AG04449 (cell line): ENCODE measurements at places on chromosomes 13 and 19.

- no peak for DNase-seq
Observed at GRCh38 chr19:1453525-1454364, 3.8 kb downstream of the APC2 start.

GRCh38 chr13:59409634-59410200 lies 754.0 kb downstream of the DIAPH3 start:
- DNase-seq: no peak

DNA sequence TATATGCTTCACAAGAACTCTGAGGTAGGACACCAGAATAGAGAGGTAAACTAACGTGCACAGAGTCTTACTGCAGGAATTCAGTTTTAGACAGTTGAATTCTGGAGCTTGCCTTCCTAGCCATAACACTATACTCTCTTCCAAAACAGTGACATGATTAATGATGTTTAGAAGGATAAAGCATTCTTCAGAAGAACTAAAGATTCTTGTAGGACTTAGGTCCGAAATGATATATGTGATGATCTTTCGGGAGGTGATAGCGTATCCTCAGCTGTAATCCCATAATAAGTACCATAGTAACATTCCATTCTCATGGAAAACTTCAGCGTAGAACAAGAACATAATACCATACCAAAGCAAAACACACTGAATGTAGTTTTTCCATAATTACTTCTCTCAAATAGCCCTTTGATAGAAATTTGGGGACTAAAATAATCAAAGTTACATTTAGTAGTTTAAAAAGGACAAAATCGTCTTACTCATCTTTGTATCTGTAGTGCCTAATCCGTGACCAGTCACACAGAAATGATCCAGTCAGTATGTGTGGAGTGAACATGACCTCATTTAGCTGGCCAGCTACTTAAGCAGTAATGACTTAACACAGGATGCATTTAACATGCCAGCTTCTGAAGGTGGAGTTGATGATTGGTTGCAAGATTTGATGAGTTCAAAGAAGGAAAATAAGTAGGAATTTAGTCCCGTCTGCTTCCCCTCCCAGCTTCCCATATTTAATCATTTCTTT lies 38.4 kb downstream of the PIBF1 start:
- no peak for DNase-seq

- DNase-seq: no peak
Observed at GRCh38 chr13:40547591-40548315, 118.7 kb downstream of the FOXO1 start.

DNA sequence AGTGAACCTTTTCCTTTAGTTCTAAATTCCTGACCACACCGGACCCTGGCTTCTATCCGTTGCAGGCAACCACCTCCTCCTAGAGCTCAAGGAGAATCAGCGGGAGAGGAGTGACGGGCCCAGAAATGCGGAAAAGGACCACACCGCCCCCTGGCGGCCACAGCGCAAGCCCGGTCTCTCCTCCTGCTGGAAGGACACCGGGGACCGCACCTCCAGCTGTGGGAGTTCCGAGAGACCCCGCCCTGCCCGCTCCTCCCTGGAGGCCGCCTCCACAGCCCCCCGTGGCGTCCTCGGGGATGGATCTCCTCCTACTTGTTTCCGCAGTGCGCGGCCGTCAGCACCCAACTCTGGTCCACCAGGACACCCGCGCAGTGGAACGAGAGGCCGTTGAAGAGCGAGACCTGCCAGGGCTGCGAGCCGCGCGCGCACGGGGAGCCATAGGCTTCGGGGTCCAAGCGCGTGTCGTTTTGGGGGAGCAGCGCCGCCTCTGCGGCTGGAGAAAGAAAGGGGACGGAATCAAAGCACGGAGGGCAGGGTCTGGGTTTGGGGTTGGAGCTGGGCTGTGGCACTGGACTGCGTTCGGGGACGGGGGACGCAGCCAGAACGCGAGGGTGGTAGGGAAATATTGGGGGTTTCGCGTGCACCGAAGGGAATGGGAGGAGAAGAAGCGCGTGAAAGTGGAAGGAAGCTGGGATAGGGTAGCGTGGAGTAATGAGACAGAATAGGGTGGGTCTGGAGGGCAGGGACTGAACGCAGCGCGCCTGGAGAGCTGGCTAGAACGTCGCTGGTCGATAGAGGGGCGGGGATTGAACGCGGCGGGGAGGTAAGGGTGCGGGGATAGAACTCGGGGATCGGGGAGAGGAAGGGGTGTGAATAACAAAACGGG lies 2.5 kb downstream of the KLK10 start:
- no peak for DNase-seq

- DNase-seq: no peak
Observed at GRCh38 chr13:45219123-45219891, 18.5 kb upstream of the KCTD4 start.

GRCh38 chr19:20278342-20278741 lies 111.3 kb downstream of the ZNF486 start:
- DNase-seq: no peak

DNA sequence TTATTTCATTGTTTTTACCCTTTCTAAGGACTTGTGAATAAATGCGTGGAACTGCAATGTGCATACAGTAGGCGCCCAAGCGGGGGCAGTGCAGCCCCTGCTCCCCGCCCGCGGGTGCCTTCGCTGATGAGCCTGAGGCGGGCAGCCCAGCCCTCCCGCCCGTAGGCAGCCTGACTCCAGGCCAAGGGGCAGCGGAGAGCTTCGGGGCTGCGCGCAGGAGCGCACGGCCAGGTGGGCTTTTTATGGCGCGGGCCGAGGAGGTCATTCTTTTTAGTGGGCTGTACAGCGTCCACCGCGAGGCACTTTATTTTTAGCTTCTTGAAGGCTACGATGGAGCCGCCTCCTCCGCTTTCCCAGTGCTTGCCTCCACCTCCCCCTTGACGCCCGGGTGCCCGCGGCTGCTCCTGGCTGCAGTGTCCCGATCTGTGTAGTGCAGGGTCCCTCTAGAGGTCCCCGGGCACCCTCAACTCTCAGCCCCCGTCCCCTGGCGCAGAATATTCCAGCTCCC lies 60.5 kb downstream of the CCNE1 start:
- no peak for DNase-seq
